ENCODE measurements at places on chromosomes 6 and 20.

- no peak for DNase-seq
Observed at GRCh38 chr20:34964486-34964885, 8.8 kb downstream of the MYH7B start.

DNA sequence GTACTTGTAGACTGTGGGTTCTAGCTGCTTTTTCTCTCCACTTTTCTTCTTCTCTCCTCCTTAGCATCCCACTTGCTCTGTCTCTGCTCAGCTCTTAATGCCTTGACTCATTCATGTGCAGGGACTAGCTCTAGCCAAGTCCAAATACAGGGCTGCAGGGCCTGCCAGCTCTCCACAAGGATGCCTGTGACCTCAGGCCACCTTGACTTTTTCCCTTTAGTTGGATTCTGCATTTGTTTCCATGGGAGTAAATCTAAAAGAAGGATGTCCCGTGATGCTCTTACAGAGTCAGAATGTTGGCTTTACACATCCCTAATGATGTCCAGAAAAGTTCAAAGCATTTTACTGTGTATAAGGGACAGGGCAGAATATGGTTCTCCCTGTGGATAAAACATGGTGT, 101.8 kb upstream of the PREP start:
- DNase-seq, result no peak

- no peak for DNase-seq
Observed at GRCh38 chr6:38169221-38169976, 349.9 kb downstream of the ZFAND3 start.

GRCh38 chr6:138752017-138752416, 21.6 kb upstream of the CCDC28A start:
- DNase-seq, result no peak

- DNase-seq, result no peak
Observed at GRCh38 chr6:49269190-49269589, 193.9 kb downstream of the MMUT start.

Data from Kasumi-1 (cell line).